ENCODE measurements at places on chromosomes 16 and 17. TPM values are rescaled to one million over a fixed set of nuclear protein-coding genes. Genes with fewer than 3 reads are reported as not detected.

The HEATR3 gene
- total RNA-seq = 10.6 TPM

The LITAFD gene
- not detected for total RNA-seq

The PIRT gene
- 0.20 TPM for total RNA-seq

The OR3A3 gene
- total RNA-seq = not detected

The NECAB2 gene
- total RNA-seq = 0.39 TPM

The PHKB gene
- 72.2 TPM for total RNA-seq

DNA sequence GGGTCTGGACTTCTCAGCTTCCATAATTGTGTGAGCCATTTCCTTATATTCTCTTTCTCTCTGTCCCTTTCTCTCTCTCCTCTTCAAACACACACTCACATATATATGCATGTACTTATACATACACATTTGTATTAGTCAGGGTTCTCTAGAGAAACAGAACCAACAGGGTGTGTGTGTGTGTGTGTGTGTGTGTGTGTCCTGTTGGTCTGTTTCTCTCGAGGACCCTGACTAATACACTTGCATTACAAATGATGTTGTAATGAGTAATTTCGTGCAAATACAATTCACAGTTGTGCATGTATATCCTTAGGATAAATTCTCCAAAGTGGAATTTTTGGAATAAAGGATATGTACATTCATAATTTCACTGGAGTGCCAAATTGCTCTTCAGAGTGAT is 115.3 kb downstream of the NPIPB5 start:
- DNase-seq = no peak

- no peak for DNase-seq
Measured at GRCh38 chr17:33050611-33051140, 59.0 kb downstream of the SPACA3 start.

DNA sequence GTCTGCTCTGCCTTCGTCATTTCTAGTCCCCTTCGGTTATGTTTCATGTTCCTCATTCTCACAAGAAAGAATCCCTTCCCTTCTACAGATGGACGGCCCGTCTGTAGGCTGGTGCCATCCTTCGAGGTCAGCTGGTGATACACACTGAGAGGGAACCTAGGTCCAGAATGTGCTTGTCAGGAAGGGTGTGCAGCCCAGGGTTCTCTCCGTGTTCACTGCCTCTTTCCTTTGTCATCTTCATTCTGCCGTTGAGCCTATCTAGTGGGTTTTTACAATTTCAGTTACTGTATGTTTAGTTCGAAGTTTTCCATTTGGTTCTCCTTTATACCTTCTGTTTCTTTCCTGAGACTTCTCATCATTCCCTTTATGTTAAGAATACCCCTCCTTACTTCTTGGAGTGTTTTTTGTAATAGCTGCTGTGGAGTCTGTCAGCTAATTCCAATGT is 18.9 kb downstream of the KIAA0513 start:
- DNase-seq = no peak

DNA sequence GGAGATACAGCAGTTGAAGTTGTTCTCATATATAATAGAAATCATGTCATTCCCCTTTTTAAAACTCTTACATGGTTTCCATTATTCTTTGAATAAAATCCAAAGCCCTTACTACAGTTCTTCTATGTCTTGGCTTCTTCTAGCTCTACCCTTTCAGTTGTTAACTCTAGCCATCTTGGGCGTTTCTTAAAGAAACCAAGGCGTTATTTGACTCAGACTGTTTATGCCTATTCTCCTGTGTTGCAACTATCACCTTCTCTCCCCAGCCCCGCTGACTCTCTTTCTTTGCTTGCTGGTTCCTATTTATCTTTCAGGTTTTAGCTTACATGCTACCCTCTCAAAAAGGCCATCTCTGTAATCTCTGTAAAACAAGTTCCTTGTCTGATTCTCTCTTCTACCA is 32.7 kb downstream of the NFATC3 start:
- no peak for DNase-seq

GRCh38 chr16:81545470-81546250 is 101.1 kb downstream of the CMIP start:
- DNase-seq = no peak

DNA sequence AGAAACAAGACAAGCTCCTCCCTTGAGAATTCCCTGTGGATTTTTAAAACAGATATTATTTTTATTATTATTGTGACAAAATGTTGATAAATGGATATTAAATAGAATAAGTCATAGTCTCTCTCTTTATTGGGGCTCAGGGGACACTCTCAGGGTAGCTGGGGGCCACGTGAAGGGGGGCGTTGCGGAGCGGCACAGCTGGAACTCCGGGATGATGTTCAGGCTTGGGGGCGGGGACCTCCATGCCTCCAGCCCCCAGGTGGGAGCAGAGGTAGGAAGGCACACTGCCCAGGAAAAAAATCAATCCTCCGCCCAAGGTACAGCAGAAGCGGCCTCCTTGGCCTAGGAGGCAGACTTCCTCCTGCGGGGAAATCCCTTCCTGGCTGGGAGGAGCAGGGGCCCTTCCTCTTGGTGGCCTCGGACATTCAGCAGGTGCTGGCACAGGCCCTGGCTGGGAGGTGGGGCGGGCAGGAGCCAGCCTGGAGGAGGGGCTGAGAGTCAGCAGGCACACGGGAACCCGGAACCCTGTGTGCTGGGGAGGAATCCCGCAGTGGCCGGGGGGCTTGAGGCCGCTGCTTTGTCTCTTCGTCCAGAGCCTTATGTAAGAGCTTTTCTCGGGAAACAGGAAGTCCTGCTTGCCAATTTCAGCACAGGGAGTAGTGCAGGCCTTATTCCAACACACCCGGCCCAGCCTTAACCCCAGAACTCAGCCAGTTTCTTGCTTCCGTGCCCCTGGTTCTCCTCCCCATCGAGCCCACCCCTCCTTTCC is 591 bp upstream of the TNFSF13 start:
- DNase-seq = peak; percentile 89

- no peak for DNase-seq
Measured at GRCh38 chr16:65413861-65414260, 292.0 kb upstream of the CDH11 start.

DNA sequence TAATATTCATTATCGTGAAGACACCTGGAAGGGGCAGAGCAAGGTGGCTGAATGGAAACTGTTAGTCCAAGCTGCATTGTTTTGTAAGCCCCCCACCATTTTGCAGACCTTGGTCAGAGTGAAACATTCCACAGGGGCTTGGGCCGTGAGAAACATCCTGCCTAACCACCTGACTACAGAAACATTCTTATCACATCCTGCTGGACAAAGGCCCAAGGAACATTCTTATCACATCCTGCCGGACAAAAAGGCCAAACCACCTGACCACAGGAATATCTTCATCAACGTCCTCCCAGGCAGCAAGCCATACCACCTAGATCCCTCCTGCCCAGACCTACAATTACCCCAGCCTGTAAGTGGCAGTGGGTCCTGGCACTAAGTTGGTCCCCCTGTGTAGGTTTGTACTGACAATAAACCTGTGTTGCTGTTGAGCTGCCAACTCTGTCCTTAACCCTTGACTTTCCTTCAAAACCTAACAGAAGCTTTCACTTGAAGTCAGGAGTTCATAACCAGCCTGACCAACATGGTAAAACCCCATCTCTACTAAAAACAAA is 19.6 kb downstream of the ATF7IP2 start:
- no peak for DNase-seq

GRCh38 chr17:4851084-4851483 is 17.9 kb downstream of the MINK1 start:
- no peak for DNase-seq

DNA sequence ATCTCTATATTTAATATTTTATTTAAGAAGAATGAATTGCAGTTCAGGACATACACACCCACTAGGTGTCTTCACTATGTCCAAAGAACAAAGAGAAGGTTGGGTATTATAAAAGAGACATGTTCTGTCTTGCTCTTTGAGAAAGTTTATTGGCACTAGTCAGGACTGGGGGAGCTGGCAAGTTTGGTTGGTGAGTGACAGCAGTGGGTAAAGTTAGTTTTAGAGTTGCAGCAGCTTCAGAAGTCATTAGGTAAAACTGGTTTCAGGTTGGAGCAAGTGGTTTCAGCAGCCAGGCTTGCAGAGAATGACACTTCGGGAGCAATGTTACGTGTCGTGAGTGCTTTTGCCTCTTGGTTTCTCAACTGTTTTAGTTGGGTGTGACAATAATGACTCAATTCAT is 142.2 kb upstream of the HS3ST3A1 start:
- DNase-seq = no peak

- no peak for DNase-seq
Measured at GRCh38 chr17:73096211-73096610, 3.7 kb upstream of the SLC39A11 start.

GRCh38 chr17:70166615-70167014 is 2.7 kb upstream of the KCNJ2 start:
- no peak for DNase-seq

DNA sequence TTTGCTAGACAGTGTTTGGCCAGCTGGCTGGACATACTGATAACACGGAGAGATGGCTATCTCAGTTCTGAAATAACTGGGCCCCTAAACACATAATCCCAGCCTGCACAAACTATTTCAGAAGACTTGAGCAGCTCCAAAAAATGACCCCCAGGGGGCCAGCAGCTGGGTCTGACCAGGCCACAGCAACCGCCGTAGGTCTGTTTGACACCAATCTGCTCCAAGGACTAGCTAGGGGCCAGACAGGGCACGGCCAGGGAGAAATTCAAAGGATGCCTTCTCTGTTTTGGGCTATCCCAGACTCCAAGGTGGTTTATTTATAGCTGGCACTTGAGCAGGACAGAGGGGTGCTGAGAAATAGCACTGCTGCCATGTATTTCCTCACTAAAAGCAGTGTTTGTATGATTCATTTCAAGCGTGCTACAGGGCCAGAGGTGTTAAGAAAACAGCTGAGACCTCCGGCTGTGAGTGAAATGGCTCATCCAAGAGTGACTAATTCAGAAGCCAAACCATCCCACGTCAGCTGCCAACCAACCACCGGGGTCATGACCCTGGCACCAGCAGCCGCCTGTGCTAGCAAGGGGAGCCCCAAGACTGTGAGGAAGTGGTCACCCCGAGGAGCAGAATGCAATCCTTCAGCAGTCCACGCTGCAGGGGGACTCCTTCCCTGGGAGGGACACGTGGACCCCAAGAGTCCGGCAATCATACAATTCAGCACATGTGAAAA is 5.7 kb downstream of the GGA2 start:
- DNase-seq = no peak

DNA sequence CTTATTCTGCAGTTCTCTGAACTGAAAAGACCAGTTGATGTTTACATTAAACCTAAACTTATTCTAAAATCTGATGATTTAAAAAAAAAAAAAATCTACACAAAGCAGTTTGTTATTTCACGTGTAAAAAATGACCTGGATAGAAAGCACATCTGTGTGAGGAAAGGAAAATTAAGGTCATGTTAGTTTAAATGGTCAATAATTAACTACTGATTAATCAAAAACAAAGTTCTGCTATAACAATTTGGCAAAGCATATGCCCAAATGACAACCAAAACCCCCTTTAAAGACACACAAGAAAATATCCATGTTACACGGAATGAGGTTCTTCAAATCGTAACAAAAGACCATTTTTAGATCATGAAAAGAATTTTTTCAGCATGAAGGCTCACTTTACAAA is 30.4 kb downstream of the CACNG1 start:
- no peak for DNase-seq

DNA sequence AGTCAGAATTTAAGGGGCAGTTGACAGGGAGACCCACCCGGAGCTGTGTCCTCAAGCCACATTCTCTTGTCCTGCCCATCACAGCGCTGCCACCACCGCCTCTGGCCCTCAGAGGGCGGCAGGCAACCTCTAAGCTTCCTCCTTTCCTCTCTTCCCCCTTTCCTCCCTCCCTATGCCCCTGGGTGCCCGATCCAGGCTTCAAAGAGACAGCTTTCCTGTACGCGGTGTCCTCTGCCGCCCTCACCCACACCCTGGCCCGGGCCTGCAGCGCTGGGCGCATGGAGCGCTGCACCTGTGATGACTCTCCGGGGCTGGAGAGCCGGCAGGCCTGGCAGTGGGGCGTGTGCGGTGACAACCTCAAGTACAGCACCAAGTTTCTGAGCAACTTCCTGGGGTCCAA is 23.5 kb downstream of the WNT9B start:
- DNase-seq = no peak
